ENCODE measurements at places on chromosomes 16 and 17. TPM values are rescaled to one million over a fixed set of nuclear protein-coding genes. Genes with fewer than 3 reads are reported as not detected.

DNA sequence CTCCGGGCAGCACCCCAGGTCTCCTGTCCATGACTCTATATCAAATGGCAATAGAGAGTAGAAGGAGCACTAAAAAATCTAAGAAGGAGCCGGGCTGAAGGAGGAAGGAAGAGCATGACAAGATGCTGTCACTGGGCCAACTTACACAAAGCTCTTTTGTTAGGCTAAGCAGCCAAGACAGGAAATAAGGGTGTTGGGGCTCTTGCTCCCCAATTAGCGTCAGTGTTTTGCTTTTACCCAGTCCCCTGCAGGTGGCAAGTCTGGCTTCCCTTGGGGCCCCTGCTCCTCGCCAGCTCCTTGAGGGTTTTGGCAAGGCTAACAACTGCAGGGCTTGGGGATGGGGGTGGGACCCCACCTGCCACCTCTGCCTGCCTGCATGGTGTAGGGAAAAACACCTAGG is 120.5 kb downstream of the CCT6B start:
- peak; percentile 9 for DNase-seq

GRCh38 chr17:7260651-7261378 is 1.5 kb downstream of the CLDN7 start:
- DNase-seq: peak; percentile 60

The SOX9 gene
- total RNA-seq: 79.3 TPM

- DNase-seq: peak; percentile 60
These were observed 15.7 kb upstream of the XYLT2 start for GRCh38 chr17:50330151-50330775.

DNA sequence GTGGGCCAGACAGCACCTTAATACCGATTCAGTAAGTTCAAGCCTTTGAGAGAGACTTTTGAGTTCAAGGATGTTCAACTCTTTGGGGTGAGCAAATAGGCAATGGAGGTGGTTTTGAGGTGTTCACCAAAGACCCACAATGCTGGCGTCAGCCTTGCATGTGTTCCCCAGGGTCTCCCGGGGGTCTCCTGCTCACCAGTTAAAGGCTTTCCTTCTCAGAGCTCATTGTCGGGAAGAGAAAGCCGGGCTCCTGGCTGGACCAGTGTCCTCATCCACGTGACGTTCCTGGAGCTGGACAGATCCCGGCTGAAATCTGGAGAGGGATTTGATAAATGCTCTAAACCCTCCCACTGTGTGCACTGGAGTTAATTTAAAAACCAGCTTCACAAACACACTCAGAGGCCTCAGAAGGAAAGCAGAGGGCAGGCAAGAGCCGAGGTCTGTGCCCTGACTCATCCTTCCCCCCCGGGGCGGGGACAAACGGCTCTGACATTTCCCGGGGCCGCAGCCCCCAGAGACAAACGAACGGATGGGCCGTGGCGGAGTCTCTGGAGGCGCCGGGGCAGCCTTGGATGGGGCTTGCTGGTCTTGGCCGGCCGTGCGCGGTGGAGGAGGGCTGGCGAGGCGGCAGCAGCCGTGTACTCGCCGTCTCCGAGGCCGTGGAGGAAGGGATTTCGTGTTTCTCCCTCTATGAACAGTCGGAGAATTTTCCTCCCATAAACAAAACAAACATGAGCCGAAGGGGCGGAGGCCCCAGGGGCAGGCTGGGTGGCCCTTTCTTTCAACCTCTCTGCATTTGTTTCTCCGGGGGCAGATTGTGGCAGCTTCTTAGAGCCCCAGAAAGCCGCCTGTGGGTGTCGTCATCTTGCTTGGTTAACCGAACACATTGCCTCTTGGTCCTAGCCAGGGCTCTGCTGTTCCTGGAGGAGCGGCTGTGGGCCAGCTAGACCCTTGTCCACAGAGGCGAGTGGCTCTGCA is 94.2 kb downstream of the NTN1 start:
- peak; percentile 60 for DNase-seq

DNA sequence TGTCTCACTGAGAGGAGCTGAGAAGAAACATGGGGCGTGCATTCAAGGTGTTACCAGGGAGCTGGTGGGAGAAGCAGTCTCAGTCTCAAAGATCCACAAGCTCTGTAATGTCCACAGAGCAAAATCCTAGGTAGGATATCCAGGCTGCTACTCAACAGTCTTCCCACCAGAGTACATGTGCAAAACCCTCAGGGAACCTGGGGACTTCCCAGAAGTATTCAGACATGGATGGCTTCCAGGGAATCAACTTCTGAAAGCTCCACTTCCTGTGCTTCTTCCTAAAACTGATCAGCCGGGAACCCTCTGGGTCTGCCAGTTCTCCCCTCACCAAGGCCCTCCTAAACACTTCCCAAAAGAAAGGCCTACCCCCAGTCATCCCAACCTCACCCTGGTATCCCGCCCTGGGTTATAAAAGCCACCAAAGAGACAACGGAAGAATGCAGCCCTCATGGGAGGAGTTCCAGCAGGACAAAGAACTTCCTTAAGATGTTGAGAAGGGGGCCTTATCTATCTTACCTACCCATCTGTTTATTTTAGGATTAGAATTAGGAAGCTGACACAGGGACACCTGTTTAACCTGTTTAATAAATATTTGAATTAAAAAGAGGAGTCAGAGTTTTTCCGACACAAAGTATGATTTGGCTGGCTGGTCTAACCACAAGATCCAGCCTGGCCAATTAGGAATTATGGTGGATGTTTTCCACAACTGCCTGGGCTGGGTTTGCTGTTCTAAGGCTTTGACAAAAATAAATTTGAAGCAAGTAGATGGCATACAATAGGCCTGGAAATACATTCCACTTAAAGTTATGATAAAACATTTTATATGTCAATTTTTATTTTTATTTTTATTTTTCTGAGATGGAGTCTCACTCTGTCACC is 37.0 kb downstream of the CUEDC1 start:
- no peak for DNase-seq

- DNase-seq: no peak
These were observed 55.8 kb downstream of the KSR1 start for GRCh38 chr17:27512031-27512430.

The RASD1 gene
- 147 TPM for total RNA-seq

The SERPINF2 gene
- 30.6 TPM for total RNA-seq

The CLCN7 gene
- 92.5 TPM for total RNA-seq

The TMEM97 gene
- total RNA-seq: 11.6 TPM

The KRTAP2-3 gene
- total RNA-seq: 0.28 TPM

The SALL1 gene
- 75.3 TPM for total RNA-seq

Data from kidney (tissue), 22 donors.